T follicular helper cell (primary cell): ENCODE measurements at places on chromosomes 13 and 19.

DNA sequence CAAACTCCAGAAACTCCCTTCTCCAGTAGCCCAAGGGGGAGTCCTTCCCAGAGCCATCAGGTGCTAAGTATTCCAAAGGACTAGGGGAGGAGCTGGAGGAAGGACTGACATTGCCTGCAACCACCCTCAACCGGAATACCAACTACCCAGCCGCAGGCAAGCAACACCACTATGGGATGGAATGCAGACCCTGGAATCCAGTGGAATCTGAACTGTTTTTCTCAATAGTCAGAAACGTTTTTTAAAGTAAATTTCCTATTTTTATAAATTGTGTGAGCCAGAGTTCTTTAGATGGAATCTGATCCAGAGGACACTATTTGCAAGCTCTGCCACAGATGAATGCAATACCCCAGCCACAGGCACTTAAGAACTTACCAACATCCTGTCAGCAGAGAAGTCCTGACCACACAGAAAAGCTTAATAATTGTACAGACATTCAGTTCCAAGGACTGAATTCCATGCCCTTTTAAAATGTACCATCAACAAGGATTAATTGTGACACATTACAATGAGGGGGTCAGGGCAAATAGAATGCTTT, 92.1 kb downstream of the USP12 start:
- no peak for DNase-seq

DNA sequence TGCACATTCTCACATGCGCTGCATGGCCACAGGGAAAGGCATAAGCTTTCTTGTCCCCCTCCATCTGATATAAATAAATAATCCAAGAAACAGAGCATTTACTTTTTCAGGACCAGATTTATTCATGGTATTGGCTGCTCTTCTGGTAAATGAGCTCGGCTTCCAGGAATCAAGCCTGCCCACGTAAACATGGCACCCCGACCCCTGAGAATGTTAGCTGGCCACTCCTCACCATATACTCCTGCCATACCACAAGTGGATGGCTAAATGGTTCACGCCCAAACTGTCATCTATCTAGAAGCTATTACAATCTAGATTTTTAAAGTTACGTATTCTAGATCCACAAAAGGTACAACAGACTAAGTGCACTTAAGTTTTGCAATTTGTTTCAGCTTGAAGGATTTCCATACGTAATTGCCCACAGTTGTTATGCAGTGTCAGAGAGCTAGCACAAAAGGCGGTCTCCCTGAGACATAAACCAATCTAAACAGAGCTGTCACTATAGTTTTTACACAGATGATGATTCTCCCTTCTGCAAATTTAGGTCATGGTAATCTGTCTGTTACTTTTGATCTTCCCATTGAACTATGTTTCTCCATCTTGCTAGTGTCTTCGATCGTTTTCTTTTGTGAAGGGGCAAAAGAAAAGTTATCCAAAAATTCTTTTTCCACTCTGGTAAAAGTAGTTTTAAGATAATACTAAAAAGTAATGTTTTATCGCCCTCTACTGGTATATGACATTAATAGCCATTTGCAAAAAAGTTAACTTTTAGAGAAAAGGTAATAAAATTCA, 16.2 kb upstream of the FOXO1 start:
- DNase-seq, result no peak

- DNase-seq, result no peak
Observed at GRCh38 chr19:41299046-41299754, 10.8 kb upstream of the CCDC97 start.

DNA sequence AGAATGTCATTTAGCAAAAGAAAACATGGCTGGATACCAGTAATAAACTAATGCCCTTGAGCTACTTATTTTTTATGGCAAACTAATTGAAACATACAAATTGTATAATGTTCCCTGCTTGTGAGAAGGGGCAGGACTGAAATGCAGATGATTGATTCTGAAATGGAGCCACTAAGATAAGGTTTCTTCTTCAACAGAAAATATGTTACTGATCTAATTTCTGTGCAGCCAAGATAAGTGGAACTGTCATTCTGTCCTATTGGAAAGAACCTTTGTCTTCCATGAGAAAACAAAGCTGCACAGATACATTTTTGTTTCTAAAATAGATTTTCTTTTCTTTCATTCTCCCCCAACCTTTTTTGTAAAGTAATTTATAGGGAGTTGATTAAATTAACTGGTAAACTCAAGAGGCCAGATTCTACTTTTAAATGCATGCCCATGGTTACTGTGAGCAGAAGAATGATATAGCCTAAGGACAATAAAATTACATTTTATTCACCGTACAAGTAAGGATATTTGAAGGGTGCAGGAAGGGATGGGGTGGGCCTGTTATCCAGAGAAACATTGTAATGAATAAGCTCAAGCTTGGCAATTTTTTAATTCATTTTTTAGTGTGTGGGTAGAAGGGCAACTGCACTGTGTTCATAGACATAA, 39.9 kb downstream of the STARD13 start:
- DNase-seq, result no peak

DNA sequence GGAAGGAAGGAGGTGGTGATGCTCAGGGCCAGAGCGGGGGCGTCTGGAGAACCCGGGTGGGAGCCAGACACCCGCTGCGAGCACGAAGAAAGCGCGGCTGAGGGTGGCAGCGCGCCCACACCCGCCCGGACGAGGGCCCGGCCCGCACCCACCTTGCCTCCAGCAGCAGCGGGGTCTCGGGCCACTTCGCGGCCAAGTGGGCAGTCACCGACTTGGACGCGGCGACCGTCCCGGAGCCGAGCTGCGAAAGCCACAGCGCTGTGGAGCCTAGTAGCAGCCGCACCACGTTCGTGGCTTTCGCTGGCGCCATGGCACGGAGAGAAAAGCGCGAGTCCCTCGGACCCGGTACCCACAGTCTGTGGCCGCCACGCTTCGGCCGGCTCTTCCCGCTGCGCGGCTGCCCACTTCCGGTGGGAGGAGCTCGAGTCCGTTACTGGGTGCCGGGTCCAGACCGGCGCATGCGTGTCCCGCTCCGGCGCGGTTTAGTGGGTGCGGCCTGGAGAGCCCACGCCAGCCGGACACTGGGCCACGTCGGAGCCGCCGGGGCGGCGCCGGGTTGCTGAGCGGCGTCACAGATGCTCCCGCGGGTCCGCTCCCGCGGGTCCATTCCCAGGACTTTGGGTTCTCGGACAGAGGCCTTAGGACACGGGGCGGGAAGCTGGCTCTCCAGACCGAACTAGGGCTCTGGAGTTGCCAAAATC, at the start of gene UGGT2:
Gene UGGT2, minus strand, starts transcription at position 399 of the 701 bp plus-strand sequence. Its CDS starts 89 bp downstream, at position 310.
- DNase-seq, result no peak

DNA sequence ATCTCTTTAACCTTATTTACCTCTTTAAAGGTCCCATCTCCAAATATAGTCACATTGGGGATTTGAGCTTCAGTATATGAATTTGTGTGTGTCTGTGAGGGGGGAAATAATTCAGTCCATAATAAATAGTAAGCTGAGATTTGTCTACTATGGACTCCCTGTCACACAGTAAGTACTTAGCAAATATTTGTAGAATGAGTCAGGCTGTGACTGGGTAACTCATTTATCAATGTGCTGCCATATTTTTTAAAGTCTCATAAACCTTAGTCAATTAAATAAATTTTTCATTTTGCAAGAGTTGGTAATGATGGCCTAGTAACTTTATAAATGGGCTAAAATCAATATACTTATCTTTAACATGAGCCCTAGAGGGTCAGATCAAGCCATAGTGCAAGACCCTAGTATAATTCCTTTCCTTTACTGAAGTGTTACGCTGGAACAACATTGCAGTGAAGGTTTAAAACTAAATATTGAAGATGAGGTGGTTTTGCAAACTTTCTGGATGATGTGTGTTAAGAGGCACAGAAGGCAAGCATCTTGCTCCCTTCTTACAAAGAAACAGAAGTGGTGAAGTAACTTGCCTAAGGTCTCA, 305.1 kb downstream of the KCNRG start:
- DNase-seq, result no peak

GRCh38 chr13:110616103-110617101, 1.1 kb downstream of the NAXD start:
- no peak for DNase-seq

DNA sequence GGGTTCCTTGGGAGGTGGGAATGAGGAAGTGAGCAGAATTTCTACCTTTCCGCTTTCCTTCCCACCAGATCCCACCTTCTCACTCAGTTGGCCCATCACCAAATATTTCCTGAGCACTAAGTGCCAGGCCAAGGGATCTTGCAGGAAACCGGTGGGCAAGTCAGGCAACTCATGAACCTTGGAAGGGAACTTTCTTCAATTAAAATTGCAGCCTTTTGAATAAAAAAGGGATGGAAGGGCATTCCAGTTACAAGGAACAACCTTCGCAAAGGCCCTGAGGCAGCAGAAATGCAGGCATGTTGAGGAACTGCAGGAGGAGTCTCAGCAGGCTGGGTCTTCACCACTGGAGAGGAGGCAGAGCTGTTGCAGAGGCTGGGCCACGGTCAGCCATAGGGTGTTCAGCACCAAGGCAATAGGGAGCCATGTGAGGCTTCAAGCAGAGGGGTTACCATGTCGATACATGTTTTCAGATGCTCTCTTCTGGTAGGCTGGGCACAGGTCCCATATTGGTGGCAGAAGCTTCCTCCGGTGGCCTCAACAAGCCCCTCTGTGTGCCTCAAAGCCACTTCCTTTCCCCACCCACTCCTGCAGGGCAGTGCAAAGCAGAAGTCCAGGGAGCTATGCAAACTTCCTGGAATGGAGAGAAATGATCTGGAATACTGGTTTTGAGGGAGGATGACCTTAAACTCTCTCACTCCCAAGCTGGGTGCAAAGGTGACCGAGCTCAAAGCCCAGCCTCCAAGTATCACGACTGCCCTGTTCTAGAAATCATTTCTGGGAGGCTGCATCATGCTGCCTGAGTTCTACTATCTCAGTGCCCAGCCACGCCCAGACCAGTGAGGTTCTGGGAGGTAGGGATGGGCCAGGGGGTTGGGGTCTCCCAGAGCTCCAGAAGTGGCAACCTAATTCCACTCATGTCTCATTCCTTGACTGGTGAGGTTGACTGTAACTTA, at the start of gene FUT6:
Gene FUT6, minus strand, starts transcription at position 638 of the 953 bp plus-strand sequence. CDS start 7,135 bp downstream, outside the sequence.
- DNase-seq, result no peak

DNA sequence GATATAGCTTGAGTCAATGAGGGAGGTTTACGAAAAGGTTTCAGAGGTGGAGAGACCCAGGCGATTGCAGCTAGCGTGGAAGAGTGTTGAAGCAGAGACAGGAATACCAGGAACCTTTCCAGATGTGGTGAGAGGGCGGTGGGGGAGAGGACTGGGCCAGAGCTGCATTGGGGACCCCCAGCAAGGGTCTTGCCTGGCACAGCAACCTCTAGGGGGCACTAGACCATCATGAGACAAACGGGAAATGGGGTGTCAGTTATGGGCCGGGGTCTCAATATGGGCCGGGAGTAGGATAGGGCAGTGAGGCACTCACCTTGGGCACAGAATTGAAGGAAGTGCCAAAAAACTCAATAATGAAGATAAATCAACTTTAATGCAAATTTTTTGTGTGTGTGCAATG, 2.1 kb upstream of the LRP3 start:
- DNase-seq, result no peak

- no peak for DNase-seq
Observed at GRCh38 chr19:33700408-33701013, 78.8 kb downstream of the CHST8 start.

GRCh38 chr13:96696389-96696900, 297.8 kb downstream of the OXGR1 start:
- DNase-seq, result no peak

DNA sequence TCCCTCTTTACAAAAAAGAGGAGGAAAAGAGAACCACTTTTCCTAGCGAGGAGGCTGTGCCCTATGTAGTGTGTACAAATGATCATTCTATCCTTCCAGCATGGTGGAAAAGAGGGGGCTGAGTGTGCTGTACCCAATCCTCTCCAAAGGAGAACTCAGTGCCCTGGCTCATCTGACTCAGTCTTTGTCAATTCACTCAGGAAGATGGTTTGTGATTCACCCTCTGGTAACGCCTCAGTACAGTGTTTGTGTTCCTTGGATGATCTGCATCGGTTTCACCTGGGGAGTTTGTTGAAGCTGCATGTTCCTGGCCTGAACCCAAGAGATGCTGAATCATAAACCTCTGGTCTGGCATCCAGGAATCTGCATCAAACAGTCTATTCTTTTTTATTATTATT, 18.3 kb upstream of the ENOX1 start:
- no peak for DNase-seq

- no peak for DNase-seq
Observed at GRCh38 chr13:51579676-51580075, 4.6 kb upstream of the WDFY2 start.

DNA sequence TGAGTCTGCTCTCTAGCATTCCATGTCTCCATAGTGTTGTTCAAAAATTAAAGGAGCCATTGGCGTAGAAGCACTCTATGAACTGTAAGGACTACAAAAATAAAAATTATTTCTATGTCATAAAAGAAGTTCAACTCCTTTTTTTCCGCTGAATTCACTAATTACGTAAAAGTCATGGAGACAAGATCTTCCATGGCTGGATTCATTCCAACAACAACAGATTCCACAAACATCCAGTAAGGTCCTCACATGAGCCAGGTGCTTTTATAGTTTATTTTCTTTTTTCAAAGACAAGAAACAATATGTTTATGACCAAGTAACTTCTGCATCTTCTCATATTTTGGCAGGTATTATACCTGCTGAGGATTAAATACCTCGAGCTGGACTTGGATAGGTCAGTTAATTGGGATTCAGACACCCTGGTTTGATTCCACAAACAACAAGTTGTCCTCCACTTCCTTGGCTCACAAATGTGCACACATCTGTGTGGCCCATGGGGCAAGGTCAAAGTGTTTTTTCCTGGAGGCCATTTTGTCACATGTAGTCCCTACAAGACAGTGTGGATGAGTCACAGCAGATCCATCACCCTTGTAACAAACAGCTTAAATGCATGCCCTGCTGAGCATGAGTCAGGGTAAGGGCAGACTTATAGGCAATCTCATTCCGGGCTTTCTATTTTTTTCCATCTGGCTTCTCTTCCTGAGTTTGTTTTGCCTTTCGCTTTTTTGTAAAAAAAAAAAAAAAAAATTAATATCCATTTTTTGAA, 475.6 kb downstream of the COG6 start:
- no peak for DNase-seq

DNA sequence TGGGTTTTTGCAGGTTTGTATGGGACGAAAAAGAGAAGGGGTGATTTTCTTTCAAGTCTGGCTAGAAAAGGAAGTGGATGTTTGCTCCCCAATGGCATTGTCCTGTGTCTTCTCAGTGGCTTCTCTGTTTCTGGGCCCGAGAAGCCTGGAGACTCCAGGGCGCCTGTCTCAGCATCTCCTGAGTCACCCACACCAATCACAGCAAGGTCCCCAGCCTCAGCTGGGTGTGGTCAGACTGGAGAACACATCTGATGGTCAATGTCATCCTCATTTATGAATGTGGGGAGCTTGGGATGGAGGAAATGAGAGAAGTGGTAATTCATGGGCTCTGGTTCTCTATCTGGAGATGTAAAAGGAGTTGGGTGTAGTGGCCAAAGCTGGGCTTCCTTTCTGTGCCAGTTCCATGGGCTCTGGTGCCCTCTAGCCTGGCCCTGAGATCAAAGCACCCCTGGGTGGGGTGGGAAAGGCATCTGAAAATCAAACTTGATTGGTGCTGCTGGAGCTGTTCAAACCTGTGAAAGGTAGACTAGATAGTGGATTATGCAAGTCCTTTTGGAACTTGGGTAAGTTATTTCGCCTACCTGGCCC, 13.4 kb downstream of the RASL11A start:
- DNase-seq, result no peak
